KBM-7 (cell line): ENCODE measurements at places on chromosomes 3 and 15.

DNA sequence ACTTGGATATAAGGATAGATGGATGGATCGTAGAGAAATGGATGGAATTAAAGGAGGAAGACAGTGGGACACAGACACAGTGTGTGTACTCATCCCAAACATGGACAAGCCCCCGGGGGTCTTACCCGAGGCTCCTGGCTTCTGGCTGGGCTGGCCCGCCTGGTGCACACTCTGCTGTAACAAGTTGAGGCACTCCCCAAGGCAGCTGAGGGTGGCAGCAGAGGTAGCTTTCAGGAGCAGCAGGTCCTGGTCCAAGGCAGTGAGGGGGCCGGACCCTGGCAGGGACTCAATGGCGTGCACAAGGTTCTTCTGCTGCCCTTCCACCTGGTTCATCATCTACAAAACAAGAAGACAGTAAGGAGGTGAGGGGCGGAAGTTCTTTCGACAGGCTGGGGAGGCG, 215.1 kb downstream of the STT3B start:
- DNase-seq, result no peak

DNA sequence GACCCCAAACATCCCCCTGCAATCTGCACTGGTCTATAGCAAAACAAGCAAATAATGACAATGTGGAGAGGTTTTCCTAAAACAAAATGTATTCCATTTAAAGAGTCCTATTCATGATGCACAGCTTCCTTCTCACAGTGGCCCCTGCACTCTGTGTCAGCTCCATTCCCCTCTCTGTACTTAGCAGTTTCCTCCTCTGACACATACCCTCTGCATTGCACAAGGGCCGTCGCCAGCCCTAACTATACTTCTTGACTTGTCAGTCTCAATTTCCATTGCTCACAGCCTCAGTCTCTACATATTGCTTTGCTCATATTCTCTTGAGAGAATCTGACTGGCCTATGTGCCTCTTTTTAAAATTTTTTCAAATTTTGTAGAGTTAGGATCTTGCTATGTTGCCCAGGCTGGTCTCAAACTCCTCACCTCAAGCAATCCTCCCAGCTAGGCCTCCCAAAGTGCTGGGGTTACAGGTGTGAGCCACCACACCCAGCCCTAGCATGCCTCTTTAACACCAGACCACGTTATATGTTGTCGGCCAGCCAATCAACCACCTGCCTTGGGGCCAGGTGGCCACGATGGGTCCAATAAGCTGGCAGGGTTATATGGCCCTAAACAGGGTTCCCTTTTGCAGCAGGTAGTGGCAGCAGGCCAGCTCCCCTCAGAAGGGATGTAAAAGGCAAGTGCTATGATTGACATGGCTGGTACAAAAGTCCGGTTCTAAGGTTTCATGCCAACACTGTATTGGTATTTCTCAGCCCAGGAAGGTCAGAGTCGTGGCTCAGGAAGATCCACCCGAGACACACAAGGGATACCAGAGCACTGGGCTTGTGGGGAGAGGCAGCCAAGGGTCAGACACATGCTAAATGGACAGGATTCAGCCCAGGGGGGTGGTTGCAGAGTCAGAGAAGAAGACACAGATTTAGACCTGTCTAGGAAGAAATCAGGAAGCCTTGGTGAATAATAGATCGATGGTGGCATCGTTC, 59.0 kb upstream of the SMAD3 start:
- DNase-seq, result no peak

- DNase-seq, result peak; percentile 67
Measured at GRCh38 chr3:101695779-101696372, 9.4 kb upstream of the RPL24 start.

- no peak for DNase-seq
Measured at GRCh38 chr3:4546346-4547178, 53.4 kb downstream of the ITPR1 start.

GRCh38 chr3:171640520-171641412, 169.5 kb downstream of the PLD1 start:
- no peak for DNase-seq

DNA sequence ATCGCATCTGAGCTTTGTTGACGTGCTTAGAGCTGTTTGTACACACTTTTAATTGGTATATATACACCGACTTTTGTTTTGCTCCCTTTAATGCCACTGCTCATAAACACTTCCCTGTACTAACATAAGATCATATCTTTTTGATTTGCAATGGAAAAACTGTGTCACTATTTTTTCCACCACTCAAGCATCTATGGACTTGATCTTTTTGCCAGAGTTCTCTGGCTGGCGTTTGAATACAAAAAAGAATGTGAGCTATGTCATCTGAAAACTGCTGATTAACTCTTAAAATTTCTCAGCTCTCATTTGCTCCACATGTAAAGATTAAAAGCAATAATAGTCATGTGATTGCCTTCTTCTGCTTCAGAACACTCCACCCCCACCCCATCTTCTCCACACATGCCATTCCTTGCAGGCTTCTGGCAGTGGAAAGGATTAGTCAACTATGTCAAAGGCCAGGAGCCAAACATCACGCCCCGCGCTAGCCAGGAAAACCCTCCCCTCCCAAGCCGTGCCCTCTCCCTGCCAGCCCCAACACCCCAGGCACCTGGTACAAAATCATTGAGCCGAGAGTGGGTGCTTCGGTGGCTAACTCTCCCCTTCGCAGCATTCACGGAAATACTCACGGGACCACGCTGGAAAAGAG, 123.4 kb upstream of the MEF2A start:
- DNase-seq, result no peak

DNA sequence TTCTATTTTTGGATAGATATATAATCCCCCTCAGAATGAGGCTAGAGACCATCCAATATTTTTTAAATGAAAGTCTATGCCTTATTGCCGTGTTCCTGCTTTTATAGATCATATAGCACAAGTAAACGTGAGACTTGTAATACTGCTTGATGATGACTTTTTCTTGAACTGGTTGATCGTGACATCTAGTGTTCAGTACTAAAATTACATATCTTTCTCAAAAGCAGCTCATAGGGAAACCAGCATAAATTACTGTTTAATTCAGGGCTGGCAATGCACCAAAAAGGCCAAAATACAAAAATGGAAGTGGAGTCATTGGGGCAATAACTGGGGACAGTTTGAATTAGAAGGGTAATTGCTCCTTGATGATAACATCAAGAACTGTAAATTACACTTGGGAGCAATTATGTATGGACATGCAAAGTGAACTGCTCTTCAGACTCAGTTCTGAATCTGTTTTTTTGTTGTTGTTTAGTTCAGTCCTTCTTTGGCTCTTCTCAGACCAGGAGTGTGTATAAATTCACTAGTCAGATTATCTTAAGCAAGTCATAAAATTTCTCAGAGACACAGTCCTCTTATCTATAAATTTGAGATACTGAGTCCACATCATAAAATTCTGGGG, 325.3 kb downstream of the THSD4 start:
- peak; percentile 80 for DNase-seq

DNA sequence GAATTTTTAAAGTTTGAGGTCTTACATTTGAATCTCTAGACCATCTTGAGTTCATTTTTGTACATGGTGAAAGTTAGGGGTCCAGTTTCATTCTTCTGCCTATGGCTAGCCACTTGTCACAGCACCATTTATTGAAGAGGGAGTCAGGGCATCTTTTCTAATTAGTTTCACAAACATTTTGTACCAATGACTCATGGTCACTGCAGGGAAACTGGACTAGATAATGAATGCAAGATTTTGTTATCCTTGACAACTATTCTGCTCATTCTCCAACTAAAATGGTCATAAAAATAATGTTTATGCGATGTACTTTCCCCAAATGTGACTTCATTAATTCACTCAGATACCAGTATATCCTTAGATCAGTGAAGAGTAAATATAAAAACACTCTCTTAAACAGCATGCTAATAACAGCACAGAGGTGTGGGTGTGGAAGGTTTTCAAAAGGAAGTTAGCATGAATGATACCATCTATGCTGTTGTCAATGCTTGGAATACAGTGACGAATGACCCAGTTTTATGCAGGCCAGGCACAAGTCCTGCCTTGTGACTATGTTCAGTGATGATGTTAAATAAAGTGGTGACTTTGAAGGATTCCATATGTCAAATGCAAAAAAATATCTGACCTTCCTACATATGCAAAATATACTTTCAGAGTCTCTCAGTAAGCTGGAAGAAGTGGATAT, 314.9 kb upstream of the TMCO5A start:
- DNase-seq, result no peak

- DNase-seq, result peak; percentile 75
Measured at GRCh38 chr15:38354315-38354929, 99.5 kb upstream of the FAM98B start.

GRCh38 chr15:88658070-88658965, 19.5 kb downstream of the ISG20 start:
- no peak for DNase-seq

DNA sequence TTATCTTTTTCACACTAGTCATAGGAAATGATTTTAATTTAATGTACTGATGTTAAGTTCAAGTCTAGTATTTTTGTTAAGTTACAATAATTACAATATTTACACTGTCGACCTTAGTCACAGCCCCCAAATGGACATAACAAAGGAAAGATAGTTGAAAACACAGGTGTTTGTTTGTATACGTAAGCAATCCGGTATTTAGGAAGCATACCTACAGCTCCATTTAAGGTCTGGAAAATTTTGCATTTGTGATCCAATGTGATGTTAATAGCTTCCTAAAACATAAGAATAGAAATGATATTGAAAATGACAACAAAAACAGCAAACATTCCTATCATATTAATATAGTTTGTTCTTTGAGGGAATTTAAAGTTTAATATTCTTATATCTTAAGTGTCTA, 56.9 kb downstream of the PLOD2 start:
- DNase-seq, result no peak

DNA sequence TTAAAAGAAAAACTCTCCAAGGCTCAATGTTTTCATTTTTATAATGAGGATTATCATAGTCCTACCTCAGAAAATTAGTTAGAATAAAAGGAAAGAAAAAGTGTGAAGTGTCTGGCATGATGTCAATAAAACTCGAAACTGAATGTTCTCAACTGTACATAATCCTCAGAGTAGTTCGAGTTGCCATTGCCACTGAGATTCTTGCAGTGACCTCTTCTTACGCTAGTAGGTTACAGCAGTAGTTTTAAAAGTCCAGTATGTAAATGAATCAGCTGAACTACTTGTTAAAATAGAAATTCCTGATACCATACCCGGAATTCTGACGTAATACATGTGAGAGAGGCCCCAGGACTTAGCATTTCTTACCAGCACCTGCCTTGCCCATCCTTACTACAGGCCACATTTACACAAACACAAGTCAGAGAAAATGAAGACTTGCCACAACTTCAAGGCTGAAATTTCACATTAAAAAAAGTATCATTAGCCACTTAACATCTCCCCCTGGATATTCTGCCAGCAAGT, 502.6 kb downstream of the FGF12 start:
- DNase-seq, result no peak

- DNase-seq, result no peak
Measured at GRCh38 chr3:127738192-127738840, 65.6 kb downstream of the ABTB1 start.

GRCh38 chr3:83039422-83039821, 1278.0 kb upstream of the GBE1 start:
- no peak for DNase-seq

- no peak for DNase-seq
Measured at GRCh38 chr3:78754066-78754743, 1013.6 kb downstream of the ROBO1 start.

DNA sequence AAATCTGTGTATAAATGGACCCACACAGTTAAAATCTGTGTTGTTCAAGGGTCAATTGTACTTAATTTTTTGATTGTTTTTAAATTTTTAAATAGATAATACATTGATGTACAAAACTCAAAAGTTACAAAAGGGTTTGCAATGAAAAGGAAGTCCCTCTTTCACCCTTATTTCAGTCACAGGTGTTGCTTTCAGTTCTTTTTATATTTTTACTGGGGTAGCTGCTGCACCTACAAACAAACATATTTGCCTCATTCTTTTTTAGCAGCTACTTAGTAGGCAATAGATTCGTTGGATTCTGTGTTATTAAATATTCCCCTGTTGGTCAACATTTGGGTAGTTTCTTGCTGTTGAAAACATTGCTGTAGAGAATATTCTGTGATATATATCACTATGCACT, 44.4 kb downstream of the PIAS1 start:
- DNase-seq, result no peak

DNA sequence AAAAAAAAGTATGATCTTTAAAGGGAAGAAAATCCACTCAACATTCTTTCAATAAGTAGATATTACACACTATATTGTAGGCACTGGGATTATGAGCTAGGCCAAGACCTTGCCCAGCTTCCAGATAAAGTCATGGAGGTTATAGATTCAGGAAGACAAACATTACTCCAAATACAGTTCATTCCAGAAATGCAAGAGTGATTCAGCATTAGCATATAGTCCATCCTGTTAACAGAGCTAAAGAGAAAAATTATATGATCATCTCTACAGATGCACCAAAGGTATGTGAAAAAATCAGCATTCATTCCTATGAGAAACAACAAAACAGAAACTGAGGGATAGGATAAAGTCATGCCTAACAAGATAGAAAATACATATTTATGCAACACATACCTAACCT, 42.1 kb upstream of the NSMCE3 start:
- no peak for DNase-seq

DNA sequence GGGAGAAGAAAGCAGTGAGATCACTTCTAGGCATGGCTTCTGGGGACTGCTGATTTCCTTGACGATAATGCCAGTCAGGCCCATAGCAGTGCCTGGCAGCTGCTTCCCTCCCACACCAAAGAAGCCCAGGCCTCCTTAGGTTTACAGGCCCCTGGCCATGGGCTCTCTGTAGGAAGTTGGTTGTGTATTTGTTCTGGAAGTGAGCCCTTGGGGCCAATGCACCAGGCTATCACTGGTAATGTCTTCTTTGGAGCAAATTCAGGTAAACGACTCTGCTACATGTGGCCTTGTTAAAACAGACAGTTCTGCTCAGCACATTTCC, 89.3 kb downstream of the CCNL1 start:
- no peak for DNase-seq

DNA sequence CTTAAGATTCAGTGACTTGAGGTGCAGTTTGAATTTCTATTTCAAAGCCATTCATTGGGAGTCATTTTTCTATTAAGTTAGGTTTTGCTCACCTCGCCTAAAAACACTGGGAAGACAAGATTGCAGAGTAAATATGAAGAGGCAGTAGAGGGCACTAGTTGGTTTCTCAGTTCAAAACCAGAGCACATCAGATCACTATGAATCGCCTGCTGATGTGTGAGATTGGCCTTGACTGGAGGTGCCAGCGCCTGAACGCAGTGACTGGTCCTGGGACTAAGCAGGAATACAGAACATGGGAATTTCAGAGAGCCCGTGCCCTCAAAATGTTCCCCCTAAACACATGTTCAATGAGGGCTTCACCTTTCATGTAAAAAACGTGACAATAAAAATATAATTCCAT, 229.0 kb downstream of the ITPR1 start:
- DNase-seq, result peak; percentile 73

DNA sequence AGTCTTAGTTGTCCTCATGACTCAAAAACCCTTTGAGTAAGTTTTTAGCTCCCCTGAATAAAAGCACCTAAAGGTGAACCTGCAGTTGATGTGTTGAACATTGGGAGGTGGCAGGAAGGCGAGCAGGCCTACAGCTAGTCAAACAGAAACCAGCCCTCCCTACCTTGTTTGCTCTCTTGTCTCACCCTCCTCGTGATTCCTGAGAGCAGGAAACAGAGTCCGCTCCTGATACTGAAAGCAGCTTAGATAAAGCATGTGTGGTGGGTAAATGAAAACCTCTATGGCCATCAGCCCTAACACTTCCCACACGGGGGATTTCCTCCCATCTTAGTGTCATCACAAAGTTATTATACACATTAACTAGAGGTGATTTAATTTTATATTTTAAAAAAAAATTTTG, 21.8 kb upstream of the CLDN18 start:
- DNase-seq, result no peak

- DNase-seq, result no peak
Measured at GRCh38 chr3:179794355-179794754, 141.5 kb downstream of the USP13 start.

- DNase-seq, result no peak
Measured at GRCh38 chr3:109109574-109109973, 8.4 kb downstream of the MORC1 start.
